ENCODE measurements at places on chromosomes 3 and 15.

DNA sequence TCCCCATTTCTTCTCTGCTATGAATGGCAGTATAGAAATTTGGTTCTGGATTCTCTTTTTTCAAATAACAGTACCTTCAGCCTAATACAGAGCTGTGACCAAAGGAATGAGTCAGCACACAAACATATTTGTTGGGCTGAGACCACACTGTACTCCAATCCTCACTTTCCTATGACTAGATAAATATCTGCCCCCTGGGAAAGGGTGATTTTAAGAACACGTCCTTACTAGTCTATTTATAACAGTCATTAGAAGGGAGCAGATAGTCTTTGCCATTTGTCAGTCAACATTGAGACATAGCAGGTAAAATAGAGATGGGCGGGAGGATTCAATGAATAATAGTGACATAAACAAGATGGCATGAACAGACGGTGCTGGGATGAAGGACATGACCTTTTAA is 461.3 kb downstream of the MCTP2 start:
- DNase-seq: no peak

DNA sequence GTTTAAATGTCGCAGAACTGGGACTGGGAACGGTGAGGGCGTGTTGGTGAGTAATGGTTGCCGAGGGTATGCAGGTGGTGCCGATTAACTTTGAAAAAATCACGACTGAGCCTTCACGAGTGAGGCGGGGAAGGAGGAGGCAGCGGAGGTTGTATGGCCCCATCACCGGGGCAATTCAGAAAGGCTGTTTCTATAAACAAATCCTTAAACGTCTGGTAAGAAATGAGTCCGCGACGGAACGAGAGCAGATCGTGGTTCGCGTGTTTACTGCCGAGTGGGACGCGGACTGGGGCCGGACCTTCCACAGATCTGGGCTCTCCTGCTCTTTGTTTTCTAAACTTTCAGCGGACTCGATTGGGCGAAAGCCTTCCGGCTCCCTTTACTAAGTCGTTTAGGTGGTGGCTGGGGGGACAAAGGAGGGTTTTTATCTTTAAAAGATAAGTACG is 2.7 kb downstream of the IGF1R start:
- peak; percentile 34 for DNase-seq

DNA sequence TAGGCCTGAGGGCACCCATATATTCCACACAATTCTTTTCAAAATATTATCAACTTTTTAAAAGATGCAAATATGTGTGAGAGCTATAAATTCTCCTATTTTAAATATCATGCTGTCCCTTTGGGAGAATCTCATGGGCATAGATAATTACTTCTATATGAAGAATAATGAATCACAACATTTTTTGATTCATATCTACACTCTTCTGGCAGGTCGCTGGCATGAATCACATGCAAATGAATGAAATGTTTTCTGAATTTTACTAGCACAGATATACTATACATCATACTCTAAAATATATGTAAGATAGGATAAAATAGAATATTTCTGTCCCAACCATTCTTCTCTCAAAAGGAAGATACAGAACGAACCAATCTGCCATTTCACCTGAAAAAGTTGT is 277.7 kb upstream of the KCNH8 start:
- DNase-seq: no peak

GRCh38 chr3:177578488-177578887 is 381.2 kb upstream of the TBL1XR1 start:
- DNase-seq: no peak

- DNase-seq: no peak
Measured at GRCh38 chr3:128567141-128567540, 74.1 kb upstream of the GATA2 start.

DNA sequence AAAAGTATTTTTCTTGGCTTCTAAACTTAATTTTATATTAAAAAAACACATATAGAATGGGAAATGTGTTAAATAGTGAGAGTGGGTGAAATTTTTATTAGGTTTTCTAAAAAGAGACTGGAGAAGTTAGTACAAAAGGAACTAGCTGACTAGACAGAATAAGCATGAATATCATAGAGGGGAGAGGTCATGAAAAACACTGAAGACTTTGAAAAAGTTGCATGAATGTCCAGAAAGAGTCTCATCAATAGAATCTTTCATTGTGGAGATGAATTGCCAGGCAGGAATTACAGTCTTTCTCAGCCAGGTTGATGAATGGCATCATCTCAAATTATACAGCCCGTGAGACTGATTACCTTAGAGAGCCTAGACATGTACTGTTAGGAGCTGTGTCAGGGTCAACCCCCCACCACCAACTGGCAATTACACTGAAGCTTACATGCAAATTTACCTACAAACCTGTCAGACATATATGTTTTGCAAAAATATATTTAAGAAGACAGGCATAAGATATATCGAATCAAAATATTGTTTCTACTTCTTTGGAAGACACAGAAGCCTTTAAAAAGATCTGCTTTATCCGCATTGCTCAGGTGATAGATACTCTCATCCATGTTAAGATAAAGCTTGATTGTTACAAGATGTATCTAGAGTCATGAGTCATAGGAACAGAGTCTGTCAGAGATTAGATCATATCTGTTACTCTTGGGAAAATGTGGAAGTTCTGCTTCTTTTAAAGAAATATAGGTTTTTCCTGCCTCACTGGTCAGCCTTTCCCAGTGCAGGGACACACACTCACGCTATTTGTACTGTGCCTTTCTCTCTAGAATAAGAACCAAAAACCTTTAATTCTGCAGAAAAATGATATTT is 34.8 kb upstream of the PFN2 start:
- no peak for DNase-seq

GRCh38 chr15:68643216-68643830 is 64.5 kb downstream of the CORO2B start:
- no peak for DNase-seq

DNA sequence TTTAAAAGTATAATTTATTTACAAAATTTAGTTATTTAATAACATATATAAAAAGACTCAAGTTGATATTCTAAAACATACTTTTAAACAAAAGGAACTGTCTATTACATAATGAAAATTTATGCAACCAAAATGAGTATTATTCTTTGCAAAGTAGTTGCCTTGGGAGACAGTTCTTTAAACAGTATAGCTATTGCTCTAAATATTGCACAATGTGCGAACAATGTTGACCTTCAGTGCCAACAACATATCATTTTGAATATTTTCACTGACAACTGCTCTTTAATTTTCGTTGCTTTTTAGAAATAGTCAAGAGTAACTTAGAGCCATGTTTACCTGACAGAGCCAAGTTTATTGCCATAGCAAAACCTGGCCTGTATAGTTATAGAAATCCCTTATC is 124.9 kb downstream of the ZBTB20 start:
- no peak for DNase-seq

DNA sequence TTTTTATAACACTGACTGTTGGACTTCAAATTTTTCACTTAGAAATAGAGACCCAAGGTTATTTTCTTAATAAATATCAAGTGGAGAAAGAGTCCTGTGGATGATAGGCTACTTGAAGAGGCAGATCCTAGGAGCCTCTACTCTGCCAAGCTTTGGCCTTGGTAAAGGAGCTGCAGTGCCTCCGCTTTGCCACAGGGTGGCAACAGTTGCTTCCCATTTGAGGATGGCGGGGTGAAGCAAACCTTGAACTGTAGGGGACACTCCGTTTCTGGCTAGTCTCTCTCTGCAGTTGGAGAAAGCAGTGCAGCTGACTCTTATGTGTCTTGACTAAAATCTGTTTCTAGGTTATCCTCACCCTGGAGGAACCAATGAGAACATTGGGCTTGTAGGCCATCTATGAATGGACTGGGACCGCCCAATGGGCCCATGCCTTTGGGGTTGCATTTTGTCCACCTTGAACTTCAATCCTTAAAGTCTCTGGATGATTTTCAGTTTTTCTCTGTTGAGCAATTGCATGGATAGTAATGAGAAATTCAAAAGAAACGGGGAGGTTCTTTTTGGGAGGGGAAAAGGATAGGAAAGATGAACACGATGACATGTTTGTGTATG is 9.8 kb downstream of the SCG5 start:
- DNase-seq: peak; percentile 60

- DNase-seq: no peak
Measured at GRCh38 chr15:60519218-60519617, 40.3 kb upstream of the ICE2 start.

- no peak for DNase-seq
Measured at GRCh38 chr15:74383286-74383685, 15.8 kb upstream of the CYP11A1 start.

DNA sequence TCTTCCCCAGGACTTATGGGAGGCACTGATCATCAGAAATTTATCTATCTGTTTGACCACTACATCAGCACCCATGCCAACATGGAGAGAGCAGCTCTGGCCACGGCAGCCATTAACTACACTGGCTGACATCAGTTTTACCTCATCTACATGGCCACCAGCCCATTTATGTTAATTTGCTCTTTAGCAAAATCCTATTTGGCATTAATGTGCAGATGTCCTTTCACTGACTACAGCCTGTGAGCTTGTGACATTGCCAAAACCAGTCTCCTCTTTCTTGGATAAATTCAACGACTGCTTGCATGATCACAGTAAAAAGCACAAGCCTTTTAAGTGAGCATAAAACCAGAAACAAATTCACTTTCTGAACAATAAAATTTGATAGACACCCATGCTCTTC is 47.5 kb downstream of the NR1I2 start:
- DNase-seq: no peak

DNA sequence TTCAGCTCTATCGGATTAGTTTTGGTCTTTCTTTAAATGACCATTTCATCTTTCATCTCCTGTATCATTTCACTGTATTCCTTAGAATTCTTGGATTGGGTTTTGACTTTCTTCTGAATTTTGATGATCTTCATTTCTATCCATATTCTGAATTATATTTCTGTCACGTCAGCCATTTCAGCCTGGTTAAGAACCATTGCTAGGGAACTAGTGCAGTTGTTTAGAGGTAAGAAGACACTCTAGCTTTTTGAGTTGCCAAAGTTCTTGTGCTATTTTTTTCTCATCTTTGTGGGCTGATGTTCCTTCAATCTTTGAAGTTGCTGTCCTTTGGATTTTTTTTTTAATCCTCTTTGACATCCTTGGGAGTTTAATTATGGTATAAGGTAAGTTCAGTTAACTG is 54.6 kb downstream of the STRIT1 start:
- no peak for DNase-seq

DNA sequence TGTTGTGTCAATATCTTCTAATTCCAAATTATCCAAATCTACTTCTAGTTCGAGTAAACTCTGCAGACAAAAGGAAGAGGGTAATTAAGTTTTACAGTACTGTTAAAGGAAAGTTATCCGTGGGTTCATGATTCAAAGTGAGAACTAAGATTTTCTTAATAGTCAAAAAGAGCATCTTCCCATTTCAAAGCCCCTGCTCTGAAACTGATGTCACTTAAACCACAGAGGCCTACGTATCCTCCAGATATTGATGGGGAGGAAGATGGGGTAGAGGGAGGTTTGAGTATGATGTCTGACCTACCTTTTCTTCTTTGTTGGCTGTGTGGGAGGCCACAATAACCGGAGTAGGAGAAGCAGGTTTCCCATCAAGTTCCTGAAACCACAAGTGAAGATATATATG is 14.1 kb downstream of the MRPS22 start:
- DNase-seq: no peak

DNA sequence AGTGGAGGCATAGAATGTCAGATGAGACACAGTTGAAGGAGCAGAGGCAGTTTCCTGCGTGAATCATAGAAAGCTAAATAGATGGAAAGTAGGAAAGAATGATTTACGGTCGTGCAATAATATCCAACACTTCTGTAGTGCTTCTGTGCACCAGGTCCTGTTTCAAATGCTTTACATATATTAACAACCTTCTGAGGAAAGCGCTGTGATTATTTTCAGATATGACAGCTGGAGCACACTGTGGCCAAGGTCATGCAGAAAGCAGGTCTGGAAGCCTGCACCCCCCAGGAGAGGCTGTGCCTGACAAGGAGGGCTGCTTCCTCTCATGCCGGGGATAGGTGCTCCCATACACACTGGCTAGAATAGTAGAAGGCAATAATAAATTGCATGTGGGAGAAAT is 104.5 kb downstream of the CHRNA7 start:
- no peak for DNase-seq

GRCh38 chr15:65410036-65410435 is 12.7 kb downstream of the IGDCC4 start:
- DNase-seq: no peak

DNA sequence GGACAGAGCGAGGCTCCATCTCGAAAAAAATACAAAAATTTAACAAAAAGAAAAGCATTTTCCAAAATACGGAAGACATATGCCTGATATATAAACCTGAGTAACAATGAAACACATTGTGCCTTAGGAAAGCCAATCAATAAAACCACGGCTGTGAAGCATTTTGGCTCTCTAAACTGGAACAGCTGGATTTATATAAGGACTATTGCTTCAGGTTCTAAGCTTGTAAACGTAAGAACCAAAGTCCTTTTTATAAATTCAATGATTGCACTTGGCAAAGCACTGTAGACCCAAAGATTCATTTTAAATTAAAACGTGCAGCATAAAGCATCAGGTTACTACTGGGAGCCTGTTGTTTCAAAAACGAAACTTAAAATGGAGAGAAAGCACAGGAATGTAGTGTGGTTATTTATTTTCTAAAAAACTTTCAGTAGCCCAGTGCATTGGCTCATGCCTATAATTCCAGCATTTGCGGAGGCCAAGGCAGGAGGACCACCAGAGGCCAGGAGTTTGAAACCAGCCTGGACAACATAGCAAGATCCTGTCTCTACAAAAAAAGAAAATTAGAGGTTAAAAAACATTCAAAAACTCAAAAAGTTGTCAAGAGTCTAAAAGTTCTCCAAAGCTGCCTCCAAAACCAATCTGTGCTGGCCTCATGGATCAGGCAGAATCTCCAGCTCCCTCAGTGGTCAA is 61.5 kb downstream of the USF3 start:
- DNase-seq: no peak

GRCh38 chr3:148360051-148360450 is 337.7 kb upstream of the AGTR1 start:
- DNase-seq: no peak

DNA sequence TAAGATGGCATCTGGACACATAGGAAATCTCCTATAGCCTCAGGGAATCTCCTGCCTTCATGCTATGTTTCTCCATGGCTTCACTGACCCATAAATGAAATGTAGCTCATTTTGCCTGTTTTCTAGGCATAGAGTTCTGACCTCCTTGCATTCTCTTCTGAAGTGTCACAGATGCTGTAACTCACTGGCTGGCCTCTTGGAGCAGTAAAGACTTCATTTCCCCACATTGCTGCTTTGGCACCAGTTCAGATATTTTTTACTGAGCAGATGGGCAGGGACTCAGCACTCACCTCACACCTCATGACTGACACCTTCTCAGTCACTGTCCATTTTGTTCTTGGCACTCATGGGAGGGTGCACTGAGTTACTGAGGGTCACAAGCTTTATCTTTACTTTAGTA is 286.7 kb upstream of the TGFBR2 start:
- DNase-seq: peak; percentile 59

DNA sequence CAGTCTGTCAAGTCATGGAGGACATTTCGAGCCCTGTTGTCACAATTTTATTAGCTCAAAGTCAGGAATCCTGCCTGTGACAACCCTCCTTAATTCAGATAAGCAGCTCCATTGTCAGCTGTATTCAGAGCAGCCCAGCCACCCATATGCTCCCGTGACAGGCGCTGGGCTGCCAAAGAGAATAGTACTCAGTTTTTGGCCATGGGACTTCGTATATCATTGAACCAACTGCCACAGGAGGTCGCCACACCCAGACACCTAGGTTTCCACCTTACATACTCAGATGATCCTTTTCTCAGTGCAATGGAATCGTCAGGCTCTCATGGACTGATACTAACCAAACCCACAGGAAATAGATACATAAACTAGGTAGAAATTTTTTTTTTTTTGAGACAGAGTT is 100.2 kb downstream of the C3orf70 start:
- no peak for DNase-seq
